ENCODE measurements at places on chromosomes 11 and 22.

DNA sequence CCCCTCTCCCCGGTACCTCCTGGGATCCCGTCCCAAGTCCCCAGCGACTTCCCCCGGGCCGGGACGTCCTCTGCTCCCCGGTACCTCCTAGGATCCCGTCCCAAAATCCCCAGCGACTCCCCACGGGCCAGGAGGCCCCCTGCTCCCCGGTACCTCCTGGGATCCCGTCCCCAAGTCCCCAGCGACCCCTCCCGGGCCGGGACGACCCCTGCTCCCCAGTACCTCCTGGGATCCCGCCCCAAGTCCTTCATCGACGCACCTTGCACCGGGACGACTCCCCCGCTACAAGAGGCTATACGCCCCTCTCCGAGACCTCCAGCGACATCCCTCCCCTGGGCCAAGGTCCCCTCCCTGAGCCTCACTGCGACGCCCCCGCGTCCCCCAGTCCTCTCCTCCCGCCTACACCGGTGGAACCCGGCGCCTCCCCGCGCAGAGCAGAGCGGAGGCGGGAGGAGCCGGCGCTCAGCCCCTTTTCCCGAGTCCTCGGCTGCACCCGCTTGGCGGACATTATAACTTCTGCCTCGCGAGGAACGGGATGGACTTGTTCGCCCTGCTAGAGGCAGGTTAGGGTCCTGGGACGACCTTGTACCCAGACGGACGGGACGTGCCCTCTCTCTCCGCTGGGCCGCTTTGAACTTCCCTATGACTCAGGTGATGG is 912 bp downstream of the KREMEN1 start:
- no peak for DNase-seq

DNA sequence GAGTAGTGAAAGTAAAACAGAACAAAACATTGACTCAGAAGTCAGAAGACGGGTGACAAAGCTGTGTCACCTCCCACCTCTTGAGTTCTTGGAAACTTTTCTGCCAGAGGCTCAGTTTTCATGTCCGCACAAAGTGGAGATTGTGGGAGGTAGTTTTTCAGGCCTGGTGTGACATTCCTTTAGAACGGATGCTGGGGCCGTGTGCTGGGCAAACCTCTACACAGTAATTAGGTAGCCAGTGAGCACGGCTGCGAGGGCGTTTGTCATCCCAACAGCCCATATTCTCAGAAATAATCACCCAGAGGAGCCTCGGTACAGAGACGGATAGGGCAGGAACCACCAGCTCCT is 1054.4 kb downstream of the TBC1D22A start:
- no peak for DNase-seq

DNA sequence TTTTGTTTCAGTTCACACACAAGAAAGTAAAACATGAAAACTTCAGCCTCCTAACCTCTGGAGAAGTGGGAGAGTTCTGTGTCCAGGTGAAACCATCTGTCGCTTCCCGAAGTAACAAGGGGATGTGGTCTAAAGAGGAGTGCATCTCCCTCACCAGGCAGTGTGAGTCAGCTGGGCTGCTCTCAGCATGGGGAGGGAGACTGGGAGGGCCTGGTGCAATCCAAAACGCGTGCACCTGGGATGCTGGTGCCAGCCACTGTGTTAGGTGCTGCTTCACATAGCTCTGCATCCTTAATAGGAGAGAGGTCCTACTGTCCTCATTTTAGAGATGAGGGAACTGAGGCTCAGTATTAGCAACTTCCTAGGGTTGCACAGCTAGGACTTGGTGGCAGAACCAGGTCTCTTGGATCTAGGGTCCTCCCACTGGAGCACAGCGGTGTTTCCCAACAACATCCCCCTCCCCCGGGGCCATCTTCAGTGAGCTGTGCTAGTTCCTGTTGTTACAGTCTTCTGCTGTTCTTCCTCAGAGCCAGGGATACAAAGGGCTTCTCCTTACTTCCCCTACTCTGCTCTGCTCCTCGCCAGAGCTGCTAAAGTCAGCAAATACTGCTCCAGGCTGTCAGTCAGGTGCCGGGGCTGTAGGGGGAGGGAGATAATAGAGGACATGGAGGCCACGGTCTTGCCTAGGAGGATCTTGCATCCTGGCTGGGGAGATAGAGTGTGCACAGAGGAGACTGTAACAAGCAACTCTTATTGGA is 8.0 kb downstream of the IL10RA start:
- DNase-seq = no peak

DNA sequence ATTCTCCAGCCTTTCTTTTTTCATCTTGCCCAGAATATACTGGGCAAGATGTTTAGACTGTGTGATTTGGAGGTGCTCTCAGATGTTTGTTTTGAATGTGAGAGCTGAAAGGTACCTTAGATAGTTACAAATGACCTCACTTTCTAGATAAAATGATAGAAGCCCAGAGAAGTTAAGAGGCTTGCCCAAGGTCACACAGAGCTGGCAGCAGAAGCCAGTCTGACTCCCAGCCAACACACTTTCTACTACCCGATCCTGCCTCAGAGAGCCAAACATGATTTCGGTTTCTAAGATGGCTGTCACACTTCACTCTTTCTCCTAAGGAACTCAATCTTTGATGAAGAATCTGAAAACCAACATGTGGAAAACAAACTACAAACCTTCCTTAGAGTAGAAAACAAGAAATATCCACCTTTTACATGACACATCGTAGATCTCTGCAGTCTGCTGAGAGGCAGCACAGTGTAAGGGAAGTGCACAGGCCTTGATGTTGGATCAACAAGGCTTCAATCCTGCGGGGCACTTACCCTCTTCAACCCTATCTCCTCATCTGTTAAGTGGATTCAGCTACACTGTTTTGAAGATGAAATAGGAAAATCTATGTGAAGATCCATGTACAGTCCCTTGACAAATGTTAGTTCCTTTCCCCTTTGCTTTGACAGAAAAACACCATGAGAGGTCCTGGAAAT is 58.6 kb downstream of the SYTL2 start:
- peak; percentile 32 for DNase-seq

DNA sequence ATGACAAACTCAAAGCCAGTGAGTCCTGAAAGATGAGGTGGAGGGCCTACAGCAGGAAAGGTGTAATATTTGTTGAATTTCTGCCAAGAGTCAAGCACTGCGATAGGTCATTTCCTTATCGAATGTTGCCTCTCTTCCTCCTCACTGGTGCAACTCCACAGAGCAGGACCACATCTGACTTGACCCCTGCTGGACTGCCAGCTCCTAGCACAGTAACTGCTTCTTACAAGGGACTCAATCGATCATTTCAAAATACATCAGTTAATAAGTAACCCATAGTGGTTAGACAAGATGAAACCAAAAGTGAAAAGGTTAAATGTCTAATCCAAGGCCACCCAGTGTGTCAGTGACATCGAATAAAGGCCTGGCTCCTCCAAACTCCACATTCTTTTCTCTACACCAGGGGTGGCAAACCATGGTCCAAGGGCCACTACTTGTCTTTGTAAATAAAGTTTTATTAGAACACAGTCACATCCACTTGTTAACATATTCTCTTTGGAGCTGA is 98.5 kb upstream of the CSNK2A3 start:
- no peak for DNase-seq

DNA sequence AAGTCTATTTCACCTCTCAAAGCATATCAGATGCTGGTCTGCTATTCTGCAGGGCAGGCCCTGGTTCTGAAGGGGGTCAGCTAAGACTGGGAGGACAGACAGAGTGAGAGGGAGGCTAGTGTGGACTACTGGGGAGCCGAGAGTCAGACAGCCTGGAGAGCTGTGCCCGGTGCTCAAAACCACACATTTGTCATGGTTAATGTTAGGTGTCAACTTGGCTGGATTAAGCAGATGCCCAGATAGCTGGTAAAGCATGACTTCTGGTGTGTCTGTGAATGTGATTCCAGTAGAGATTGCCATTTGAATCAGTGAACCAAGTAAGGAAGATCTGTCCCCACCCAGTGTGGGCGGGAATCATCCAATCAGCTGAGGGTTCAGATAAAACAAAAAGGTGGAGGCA is 102.6 kb downstream of the SNX19 start:
- no peak for DNase-seq

DNA sequence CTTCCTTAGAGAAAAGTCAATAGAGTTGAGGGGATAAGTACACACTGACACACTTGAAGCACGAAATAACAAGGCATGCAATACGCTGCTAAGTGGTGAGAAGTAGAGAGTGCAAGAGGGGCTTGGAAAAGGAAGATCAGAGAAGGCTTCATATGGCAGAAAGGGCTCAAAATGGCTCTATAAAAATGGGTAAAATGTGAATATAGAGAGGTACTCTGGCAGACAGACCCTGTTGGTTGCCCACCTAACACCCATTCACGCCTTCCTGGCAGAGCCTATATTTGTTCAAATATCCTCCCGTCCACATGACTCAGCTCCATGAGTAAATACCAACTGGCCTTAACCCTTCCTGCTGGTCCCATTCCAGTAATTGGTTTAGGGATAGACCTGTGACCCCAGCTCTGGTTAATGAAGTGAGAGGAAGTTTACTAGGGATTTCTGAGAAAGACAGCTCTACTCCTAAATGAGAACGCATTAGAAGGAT is 38.9 kb upstream of the CCDC34 start:
- no peak for DNase-seq

GRCh38 chr22:45972091-45972888 is 4.7 kb downstream of the WNT7B start:
- no peak for DNase-seq

Data from effector CD4-positive, alpha-beta T cell (primary cell).